ENCODE measurements at places on chromosomes 1 and 21.

DNA sequence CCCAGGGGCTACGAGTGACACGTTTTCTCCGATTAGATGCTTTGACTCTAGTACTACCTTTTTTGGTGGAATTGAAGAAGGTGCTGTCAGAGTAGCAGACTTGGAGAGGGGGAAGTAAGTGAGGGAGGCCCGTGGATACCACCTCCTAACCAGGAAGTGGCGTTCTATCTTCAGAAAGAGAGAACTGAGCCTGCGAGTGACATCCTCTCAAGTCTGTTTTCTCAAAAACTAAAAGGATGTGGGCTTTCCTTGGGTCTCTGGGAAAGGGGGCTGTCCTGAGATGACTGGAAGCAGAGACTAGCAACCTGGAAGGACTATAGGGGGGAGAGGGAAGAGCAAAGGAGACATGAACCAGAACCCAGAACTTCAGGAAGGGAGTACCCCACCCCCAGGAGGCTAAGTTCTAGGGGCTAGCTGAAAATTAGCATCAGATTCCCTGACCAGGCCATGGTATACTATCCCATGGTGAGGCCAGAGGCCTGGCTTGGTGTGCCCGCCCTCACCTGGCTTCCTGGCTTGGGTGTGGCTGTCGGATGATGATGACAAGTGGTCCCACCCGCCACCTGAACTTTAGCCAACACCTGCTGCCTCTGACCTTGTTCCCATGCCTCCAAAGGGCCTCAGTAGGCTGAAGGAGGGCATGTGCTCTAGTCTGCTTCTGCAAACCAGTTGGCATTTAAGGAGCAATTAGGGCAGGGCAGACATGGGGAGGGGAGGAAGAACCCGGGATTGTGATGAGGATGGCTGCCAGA lies 49.1 kb downstream of the ATP2B4 start:
- peak; percentile 34 for DNase-seq

GRCh38 chr1:171258943-171259342 lies 10.6 kb downstream of the FMO1 start:
- DNase-seq, result no peak

DNA sequence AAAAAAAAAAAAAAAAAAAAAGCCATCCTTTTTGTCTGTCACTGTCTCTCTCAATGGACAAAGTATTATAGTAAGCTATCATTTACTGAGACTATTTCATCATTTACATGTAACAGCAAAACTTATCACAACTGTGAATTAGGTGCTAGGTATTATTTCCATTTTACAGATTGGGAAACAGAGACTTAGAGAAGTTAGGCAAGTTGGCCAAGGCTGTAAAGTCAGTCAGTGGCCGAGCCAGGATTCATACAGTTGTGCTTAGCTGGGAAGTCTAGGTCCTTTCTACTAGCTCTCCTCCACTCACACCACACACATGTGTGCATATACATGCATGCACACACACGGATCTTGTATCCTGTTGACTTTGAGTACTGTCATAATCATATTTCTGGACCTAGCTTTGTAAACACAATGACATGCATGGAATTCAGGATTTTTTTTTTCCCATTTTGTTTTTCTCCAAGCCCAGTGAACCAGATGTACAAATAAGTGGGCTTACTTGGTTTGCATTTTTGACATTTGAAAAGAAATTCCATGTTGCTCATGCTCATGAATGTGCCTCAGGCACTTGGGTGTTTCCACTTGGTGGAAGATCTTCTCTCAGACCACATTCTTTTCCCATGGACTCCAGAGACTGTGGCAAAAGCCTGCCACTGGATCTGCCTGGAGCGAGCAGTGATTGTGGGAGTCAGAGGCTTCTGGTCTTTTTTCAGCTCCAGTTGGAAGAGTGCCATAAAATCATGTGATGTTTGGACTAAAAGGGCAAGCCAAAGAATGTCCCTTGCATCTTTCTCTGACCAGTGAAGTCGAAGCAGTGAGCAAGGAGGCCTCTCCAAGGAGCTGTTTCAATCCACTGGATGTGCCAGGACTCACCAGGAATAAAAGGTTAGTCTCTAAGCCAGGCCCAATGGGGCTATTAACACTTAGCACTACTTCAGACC lies 61.7 kb upstream of the DNAJC6 start:
- DNase-seq, result no peak

DNA sequence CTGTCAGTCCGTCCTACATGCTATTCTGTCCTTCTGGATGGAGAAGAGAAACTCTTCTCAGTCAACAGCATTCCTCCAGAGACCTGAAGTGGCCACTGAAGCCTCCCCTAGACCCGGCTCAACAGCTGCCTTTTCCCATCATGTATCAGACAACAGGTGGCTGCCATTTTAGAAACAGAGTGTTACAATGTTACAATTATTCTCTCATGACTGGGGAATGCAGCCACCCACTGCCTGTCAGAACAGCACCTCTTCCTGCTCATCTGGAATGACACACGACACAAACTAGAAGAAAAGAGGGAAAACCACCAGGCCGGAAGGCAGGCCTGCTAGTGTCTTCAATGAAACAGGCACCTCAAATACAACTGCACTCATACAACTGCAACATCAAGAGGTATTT lies 105.3 kb downstream of the PGBD5 start:
- DNase-seq, result no peak

Measured in activated CD4-positive, alpha-beta T cell treated with anti-CD3 and anti-CD28 coated beads, Interleukin-2, amount 10 ng/mL, durations not matched to agents 7 days and 5 days (primary cell).